NCI-H2107 (cell line): ENCODE measurements at places on chromosomes 13 and 19.
A peak's percentile ranks its signal among the peaks of the same experiment; 100 is the strongest.

DNA sequence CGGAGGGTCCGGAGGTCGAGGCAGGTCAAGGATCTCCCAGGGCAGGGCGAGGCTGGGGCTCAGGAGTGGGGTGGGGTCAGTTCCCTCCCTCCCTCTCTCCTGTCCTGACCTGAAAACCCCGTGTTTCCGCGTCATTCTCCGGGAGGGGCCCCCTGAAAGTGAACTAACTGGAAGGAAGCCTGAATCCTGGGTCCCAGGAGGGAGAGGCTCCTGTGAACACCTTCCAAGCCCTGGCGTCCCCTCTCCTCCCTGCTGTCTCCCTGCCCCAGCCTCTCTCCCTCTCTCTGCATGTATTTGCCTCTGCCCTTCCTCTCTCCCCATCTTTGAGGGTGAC, 741 bp upstream of the CADM4 start:
- DNase-seq = no peak

DNA sequence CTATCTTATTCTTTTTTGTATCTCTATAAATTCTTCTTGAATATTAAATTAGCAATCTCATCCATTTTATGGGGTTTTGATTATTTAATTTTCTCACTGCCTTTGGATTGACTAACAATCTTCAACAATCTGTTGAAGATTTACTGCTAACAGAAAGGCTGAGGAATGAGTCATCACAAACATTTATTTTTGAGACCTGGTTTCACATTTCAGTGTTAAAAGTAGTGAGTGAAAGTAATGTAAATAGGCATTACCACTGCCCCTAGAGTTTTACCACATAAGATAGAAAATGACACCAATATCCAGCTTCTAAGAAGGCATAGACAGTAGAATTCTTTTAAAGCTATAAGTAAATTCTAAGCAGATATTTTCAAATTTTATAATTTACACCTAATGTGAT, 472.8 kb downstream of the OLFM4 start:
- DNase-seq = no peak

DNA sequence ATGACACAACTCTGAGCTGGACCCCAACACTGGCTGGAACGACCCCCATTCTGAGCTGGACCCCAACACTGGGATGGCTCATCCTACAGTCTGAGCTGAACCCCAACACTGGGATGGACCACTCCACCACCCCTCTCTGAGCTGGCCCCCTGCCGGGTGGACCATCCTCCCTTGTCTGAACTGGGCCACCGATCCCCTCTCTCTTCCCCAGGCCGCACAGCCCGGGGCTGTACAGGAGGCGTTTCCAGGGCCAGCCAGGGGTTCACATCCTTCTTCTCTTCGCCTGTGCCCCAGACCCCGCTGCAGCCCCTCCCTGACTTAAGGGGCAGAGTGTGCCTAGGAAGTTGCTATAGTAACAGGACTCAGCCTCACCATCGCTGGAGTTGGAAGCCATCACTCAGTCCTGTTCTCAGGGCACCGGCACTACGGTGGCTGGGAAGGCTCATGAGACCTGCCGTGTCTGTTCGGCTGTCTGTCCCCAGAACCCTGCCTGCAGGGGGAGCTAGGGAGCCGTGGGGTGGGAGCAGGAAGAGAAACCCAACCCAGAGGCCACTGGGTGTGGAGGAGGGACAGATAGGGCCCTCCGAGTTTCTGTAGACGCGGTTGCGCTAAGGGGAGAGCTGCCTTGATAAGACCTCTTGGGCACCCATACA, 3.7 kb downstream of the PRKACA start:
- no peak for DNase-seq

- no peak for DNase-seq
These were observed 21.0 kb downstream of the VASP start for GRCh38 chr19:45528149-45528743.

GRCh38 chr19:10644260-10645007, 9.7 kb upstream of the ILF3 start:
- peak; percentile 49 for DNase-seq

- DNase-seq = no peak
These were observed 166.4 kb downstream of the DCLK1 start for GRCh38 chr13:35964863-35965180.

DNA sequence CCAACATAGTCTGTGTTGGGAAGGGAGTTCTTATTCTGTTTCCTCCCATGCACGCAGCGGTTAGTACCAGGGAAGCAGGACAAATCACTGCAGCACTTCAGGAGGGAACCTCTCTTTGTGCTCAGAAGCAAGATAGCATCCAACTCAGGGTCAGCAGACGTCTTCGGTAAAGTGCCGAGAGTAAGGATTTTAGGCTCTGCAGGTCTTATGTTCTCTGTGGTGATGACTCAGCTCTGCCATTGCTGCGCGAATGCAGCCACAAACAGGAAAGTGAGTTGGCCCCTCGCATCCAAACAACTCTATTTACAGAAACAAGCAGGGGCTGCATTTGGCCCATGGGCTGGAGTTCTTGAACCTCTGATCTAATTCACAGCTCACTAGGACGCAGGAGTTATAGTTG, 122.1 kb upstream of the SPATA13 start:
- DNase-seq = no peak

GRCh38 chr13:22793598-22794134, 387.1 kb upstream of the SGCG start:
- no peak for DNase-seq

DNA sequence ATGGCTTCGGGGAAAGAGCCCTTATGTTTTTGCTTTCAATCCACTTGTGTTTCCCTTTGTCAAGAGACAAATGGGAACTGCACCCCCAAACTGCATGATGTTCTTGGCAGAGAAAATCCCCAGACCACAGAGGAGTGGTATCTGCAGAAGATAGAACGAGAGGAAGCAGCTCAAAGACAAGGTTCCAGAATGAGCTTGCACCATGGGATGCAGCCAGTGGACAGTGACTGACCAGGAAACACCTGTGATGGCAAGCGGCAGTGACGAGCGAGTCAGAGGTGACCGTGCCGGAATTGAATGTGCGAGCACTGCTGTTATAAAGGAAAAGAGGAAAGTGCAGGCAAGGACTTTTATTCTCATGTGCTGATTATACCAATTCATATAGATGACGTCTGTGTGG, 46.3 kb downstream of the IRS2 start:
- no peak for DNase-seq

DNA sequence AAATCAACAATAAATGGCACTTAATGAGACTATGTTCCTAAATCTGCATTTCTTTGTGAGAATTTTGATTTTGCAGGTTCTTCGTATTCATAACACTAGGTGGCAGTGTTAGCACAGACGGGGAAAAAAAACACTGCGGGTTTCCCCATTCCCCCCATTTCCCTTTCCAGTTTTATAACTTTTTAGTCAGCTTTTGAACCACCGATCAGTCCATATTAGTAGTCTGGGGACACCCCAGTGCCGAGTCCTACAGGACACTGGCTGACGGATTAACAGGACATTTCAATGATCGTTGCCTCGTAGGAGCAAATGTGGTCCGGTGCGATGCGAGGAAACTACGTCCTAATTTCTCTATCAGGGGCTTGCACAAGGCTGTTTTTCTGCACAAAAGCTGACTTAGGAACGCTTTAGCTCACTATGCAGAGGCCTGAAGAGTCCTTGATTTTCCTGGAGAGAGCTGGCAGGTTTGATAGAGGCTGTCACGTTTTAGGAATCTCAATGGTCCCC, 234.3 kb downstream of the LMO7 start:
- DNase-seq = peak; percentile 3

DNA sequence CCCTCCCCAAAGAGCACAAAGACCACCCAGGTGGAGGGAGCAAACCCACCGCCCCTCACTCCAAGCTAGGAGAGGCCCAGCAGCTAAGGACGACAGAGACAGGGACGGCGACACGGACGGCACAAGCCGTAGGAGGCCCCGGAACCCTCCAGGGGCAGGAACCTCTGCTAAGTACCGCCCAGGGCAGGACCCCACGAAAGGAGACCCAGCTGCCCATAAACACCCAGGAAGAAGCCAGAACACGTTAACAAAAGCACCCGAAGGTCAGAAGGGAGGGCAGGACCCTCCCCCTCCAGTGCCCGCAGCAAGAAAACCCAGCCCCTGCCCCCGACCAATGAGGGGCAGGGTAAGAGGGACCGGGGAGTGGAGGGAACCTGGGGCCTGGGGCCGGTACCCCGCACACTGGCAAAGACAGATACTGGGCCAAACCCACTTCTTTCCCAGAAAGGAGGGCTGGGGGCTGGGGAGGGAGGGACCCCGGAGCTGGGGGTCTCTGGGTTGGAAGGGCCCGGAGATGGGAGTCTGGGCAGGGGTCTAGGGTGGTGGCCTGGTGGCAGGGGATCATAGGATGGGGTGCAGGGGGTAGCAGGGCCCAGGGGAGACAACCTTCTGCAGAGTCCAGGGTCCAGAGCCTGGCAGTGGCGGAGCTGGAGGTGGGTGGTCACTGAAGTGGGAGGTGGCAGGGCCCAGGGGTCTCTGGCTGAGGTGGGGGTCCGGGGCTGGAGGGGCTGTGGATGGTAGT, 2.4 kb downstream of the BTBD2 start:
- DNase-seq = no peak

- DNase-seq = no peak
These were observed 699.0 kb downstream of the GPC5 start for GRCh38 chr13:92097337-92097903.

DNA sequence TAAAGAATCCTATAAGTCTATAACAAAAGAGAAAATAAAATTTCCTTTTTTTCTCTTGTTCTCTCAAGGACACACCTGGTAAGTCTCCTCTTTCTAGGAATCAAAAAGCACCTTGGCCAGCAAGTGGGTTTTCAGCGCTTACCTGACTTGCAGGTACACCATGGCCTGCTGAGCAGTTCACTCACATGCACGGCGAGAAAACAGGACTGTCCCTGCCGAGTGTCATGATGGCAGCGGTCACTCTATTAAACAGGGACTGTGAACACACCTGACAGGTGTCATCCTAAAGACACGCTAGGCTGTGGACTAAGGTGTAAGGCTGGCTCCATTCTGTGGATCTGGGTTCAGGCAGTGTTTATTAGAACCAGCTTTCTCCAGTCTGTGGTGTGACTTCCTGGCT, 170.2 kb downstream of the TEX29 start:
- no peak for DNase-seq

DNA sequence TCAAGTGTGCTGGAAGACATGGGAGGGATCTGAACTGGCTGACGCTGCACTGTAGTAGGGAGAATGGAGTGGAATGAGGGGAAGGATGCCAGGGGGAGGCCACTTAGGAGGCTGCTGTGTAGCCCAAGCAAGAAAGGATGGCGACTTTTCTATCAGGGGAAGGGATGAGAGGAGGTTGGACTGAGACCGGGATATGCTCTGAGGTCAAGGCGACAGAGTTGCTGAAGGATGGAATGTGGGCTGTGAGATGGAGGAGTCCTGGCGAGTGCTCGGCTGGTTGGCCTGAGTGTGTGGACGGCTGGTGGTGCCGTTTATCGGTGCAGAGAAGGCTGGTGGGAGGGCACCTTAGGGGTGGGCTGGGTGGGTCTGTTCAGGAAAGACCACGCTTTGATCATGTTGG, 45.7 kb downstream of the IRS2 start:
- no peak for DNase-seq

DNA sequence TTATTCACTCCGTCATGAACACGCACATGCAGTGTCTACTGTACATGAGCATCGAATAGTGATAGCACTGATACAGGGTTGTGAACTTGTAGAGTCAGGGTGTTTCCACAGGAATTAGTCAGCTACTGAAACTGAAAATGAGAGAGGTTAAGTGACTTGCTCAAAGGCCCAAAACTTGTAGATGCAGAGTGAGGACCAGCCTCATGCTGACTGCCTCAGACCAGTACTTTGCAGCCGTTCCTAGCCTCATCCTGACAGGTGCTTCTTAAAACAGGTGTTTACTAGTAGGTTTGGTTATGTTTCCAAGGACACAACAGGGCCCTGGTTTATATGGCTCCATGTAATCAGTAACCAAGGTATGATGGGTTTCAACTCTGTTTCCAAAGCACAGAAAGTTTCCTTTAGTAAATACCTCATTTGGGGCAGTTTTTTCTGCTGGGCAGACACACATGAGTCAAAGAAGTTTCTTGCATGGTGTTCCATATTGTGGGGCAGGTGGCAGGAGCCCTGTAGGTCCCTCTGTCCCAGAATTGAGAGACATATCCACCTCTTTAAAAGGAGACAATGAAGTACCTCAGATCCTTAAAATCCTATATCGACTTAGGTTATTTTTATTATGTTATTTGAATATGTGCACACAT, 16.0 kb downstream of the FGF9 start:
- no peak for DNase-seq
